ENCODE measurements at places on chromosomes 4 and X.

DNA sequence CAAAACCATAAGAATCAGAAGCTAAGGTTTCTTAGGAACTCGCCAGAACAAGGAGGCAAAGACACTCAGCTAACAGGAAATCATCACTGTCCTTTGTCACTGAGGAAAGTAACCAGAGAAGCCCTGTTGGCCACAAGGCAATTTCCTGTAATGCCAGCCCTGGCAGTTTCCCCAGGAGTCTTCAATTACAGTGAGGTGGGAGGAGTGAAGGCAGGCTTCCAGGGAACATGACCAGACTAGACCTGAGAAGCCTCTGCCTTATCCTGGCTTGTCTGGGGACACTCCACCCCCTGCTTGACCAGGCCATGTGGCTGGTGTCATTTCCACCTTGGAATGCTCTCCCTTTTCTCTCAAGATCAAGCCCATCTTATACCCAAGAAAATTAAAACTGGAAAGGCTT, 125.3 kb downstream of the COL4A6 start:
- DNase-seq = peak; percentile 94

- DNase-seq = peak; percentile 12
Observed at GRCh38 chrX:73850124-73851013, 287.4 kb downstream of the CHIC1 start.

DNA sequence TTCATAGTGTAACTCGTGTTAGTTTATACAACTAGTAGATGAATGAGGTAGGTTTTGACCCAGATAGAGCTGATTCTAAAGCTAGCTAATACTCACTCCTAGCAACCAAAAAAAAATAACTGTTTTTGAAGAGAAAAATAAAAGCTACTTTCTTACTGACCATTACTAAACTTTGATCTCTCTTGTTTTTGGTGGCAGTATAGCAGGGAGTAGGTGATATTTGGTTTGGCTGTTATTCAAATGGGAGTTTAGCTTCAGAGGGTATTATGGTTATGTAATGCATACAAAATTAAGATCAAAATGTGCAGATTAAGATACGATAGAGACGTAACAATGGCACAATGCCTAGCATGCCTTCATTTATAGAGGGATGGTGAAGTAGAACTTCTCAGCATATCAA, 1104.5 kb downstream of the PCDH19 start:
- no peak for DNase-seq

DNA sequence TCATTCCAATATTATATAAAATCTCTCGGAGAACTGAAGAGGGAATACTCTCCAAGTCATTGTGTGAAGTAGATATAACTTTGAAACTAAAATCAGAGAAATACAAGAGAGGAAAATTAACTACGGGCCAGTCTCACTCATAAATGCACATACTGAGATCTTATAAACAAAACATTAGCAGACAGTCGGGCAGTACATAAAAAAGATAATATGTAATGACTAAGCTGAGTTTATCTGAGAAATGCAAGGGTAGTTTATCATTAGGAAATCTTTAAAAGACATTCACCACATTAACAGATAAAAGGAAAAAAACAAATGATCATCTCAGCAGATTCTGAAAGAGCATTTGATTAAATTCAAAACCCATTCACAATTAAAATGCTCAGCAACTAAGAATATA, 116.7 kb downstream of the NYX start:
- DNase-seq = no peak

DNA sequence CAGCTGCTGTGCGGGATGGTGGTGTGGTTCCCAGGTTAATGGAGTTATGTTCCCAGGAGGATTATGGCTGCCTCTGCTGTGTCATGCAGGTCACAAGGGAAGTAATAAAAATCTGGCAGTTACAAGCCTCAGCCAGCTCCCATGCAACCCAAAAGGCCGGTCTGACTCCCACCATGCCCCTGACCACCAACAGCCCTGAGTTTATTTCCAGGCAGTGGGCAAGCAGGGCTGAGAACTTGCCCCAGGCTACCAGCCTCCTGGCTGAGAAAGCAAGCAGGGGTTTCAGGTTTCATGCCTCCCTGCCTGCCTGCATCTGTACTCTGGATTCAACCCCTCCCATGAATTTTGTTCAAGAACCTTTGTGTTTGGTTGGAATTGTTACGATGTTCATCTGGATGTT, 732.7 kb upstream of the POU3F4 start:
- no peak for DNase-seq

DNA sequence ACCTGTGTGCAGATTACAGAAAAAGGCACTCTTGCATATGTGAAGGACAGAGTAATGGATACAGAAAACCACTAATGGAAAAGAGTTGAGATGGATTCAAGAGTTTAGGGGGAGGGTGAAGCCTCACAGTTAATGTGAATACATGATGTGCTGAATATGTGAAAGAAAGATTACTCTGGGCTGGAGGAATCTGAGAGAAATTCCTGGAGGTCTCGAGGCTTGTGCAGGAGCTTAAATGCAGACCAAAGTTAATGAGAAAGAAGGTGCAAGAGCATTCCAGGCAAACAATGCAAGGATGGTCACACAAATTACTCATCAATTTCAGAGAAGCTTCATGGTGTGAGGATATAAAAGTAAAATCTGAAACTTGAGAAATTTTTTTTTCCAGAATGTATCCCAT, 768.8 kb downstream of the STPG2 start:
- DNase-seq = no peak

GRCh38 chr4:7863911-7864681, 75.6 kb downstream of the AFAP1 start:
- no peak for DNase-seq

- DNase-seq = no peak
Observed at GRCh38 chr4:2356123-2357069, 62.0 kb downstream of the ZFYVE28 start.

DNA sequence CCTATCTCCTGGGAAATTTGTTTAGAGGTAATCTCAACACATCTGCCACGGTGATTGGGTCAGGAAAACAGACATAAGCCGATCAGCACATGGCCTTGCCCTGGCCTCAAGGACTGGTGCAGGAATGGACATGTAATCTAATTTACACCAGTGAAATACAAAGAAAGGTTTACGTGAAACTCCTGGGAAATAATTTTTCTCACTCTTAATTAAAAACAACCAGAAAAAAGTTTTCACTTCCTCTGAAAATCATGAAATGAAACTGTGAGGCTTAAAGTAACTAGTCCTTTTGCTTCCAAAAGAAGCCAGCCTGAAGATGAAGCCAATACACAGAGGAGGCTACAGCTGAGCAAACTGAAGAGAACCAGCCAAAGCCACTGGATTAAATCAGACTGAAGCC, 154.1 kb upstream of the FAM241A start:
- DNase-seq = no peak

DNA sequence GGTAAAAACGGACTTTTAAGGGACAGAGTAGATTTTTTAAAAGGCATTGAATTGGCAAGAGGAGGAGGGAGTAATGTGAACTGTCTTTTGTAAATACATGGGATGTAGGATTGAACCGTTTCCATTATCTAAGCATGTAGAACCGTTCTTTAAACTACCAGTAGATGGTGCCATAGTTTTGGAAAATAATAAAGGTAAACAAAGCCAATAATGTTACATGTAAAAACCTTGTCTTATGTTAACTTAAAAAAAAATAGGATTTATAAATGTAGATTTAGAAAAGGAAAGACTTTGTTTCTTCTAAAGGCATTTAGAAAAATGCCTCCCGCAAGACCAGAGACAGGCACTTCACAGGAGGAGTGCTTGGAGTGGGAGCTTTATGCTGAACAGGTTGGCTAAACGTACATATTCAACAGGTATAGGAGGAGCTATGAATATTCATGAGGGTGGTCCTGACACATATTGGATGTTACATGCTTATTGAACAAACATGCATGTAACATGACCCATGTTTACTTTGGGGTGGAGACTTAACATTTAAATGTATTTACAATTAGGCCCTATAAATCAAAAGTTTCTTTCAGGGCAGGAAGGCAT, 45.5 kb upstream of the FAM241A start:
- peak; percentile 52 for DNase-seq

DNA sequence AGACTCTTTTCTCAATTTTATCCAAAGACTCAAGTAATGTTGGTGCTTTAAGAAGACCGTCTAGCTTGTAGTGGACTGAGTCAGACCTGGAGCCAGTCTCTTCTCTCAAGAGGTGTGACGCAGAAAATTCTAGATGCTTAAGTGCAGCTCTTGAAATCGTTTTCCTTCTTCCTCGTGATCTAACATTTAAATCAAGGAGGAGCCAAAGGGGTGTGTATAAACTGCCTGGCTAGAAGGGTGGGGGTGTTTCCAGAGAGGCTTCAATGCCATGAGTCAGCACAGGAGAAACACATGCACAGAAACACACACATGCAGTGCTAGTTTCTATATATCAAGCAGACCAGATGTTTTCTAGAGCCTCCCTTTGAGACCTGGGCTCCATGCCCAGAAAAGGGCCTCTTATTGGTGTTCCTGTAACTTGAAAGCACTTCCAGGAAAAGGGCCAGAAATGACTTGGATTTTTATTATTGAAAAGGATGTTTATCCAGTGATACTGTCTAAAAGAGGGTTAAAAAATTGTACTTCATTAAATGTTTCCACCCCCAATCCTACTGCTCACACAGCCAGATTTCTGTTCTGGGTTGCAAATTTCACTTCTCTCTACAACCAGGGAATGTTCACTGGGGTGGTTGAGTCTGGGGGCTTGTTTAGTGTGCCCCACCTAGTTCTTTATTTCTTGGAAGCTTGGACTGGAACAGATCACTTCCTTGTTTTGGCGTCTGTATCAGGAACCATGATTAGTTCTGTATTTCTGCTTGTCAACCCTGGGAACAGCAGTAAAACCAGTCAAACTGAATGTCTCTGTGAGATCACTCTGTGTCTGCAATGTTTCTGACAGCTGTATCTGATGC, at the start of gene CLIC2:
Gene CLIC2 (minus strand): TSS at position 129 of the 851 bp plus-strand sequence. CDS start 187 bp downstream, outside the sequence.
- peak; percentile 32 for DNase-seq

- no peak for DNase-seq
Observed at GRCh38 chrX:104335756-104336155, 81.0 kb upstream of the ESX1 start.

DNA sequence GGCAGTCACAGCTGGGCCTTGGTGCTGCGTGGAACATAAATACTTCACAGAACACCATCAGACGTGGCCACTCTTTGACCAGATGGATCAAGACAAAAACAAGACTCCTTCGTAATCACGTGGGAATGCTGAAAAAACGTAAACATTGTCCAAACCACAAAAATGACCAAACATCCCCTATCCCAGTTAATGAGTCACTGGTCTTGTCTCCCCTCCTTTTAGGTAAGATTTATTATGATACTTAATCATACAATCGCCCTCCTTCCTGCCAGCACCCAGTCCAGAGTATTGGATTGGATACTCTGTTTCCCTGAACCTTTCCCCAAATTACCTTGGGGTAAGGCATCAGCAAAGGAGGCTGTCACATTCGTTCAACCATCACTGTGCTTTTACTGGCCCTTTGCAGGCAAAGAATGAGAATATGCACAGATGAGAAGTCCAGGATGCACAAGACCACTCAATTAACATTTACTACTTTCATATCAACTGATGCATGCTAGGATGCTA, 601 bp upstream of the TCEANC start:
- no peak for DNase-seq

DNA sequence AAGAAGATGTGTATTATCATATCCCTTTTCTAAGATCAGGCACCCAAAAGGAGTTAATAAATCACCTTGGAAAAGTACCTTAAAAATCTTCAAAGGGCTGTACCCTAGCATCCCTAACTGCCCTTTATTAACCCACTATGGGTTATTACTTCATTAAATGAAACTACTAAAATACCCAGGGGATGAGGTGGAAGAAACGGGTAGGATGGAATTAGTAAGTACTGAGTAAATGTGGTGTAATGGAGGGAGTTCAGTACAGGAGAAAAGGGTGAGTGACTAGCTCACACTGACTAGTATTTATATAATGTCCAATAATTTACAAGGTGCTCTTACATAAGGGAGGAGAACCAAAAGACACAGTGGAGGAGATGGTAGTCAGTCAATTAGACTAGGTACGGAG, 51.0 kb upstream of the RASGEF1B start:
- no peak for DNase-seq
